Posterior vena cava (tissue), 2 donors: ENCODE measurements at places on chromosomes 16 and 17.

DNA sequence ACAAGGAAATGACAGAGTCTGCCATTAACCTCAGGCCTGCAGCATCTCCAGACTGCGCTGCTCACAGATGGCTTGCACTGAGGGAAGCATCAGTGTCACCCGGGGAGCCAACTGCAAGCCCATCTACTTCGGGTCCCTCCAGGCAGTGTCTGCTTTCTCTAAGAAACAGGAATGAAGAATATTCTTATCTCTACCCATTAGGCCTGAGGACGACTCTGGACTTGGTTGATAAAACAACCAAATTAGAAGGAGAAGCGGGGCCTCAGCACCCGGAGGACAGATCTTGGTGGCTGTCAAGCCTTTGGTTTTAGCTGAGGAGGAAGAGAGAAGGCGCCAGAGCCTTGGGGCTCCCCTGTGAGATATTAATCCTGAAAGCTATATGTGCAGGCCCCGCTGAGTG, 19.5 kb upstream of the MGAT5B start:
- no peak for DNase-seq

DNA sequence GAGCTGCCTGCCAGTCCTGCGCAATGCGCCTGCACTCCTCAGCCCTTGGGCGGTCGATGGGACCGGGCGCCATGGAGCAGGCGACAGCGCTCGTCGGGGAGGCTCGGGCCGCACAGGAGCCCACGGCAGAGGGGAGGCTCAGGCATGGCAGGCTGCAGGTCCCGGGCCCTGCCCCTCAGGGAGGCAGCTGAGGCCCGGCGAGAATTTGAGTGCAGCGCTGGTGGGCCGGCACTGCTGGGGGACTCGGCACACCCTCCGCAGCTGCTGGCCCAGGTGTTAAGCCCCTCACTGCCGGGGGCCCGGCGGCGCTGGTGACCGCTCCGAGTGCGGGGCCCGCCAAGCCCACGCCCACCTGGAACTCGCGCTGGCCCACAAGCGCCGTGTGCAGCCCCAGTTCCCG, 13.6 kb upstream of the FADS6 start:
- DNase-seq: no peak

GRCh38 chr16:23826528-23827045, 9.2 kb upstream of the PRKCB start:
- no peak for DNase-seq

- no peak for DNase-seq
These were observed 35.1 kb upstream of the ABCC3 start for GRCh38 chr17:50599606-50600005.

- DNase-seq: no peak
These were observed 17.7 kb downstream of the KDM8 start for GRCh38 chr16:27220991-27221390.

DNA sequence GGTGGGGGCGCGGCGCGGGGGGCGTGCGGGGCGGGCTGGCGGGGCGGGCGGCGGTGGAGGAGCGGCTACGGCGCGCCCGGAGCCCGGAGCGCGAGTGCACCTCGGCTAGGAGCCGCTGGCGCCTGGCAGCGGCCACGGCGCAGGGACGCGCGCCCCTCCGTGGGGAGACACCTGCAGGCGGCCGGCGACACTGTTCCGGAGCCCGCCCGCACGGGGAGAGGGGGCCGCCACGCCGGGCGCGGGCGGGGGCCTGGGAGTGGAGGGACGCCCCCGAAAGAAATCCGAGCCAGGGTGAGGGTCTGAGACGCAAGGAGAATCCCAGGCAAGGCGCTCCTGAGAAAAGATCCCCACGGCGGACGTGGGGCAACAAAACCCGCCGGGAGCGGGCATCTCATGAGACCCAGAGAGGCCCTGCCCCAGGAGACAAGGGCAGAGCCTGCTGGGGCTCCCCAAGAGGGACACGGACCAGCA, at the start of gene GSG1L:
Gene GSG1L (minus strand): TSS at position 124 of the 471 bp plus-strand sequence. CDS start 290 bp downstream, outside the sequence.
- no peak for DNase-seq

GRCh38 chr17:66056148-66056547, 135.8 kb downstream of the CEP112 start:
- DNase-seq: no peak

DNA sequence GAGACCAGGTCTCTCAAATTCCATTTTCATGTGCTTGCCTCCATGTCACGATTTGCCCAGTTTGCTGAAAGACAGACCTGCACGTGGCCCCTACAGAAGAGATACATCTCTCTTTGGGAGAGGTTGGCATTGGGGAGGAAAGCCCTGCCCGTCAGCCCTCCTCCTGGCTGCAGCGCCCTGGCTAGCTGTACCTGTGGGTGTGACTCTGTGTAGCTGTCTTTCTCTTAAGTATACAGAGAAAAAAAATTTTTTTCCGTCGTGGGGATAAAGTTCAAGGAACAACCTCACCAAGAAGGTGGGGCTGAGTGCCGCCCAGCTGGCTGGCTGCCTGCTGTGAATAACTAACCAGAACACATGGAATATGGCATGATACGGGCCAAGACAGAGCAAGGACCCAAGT, 26.5 kb downstream of the TMEM98 start:
- no peak for DNase-seq

GRCh38 chr16:57260294-57260929, 15.4 kb downstream of the ARL2BP start:
- DNase-seq: peak; percentile 68

DNA sequence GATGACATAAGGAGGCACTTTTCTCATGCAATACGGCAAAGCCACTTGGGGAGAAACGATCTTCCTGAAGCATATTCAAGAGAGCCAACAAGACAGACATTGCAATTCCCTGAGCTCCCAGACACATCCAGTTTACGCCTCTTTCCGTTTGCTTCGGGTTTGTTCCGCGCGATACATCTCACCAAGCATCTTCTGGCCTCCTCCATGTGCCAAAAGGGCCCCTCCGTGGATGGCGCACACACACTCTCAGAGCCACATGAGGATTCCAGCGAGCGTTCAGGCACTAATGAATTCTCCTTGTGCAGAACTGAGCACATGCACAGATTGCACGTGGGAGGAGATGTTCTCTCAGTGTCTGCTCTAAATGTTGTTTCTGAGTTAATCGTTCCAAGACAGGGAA, 146.7 kb upstream of the SHISA6 start:
- no peak for DNase-seq

DNA sequence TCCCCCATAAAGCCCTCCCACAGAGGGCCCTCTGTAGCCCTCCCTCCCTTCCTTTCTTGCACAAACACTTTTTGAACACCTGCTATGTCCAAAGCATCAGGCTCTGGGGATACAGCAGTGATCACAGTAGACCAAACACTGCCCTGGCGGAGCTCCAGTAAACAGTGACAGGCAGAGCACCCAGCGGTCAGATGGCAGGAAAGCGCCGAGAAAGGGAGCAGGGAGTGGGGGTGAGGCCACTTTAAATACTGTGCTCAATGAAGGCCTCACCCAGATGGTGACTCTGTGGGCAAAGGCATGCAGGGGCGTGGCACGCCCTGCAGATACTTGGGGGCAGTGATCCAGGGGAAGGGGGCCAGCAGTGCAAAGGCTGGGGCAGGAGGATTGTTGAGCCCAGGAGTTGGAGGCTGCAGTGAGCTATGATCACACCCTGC, 7.6 kb downstream of the PRR29 start:
- peak; percentile 69 for DNase-seq

- DNase-seq: no peak
These were observed 49.6 kb upstream of the IRF8 start for GRCh38 chr16:85849388-85849787.

GRCh38 chr17:42908872-42909700, 8.5 kb downstream of the G6PC1 start:
- DNase-seq: no peak

GRCh38 chr16:951660-952301, 19.0 kb downstream of the LMF1 start:
- DNase-seq: no peak

- no peak for DNase-seq
These were observed 304.3 kb upstream of the SALL1 start for GRCh38 chr16:51455398-51455797.

DNA sequence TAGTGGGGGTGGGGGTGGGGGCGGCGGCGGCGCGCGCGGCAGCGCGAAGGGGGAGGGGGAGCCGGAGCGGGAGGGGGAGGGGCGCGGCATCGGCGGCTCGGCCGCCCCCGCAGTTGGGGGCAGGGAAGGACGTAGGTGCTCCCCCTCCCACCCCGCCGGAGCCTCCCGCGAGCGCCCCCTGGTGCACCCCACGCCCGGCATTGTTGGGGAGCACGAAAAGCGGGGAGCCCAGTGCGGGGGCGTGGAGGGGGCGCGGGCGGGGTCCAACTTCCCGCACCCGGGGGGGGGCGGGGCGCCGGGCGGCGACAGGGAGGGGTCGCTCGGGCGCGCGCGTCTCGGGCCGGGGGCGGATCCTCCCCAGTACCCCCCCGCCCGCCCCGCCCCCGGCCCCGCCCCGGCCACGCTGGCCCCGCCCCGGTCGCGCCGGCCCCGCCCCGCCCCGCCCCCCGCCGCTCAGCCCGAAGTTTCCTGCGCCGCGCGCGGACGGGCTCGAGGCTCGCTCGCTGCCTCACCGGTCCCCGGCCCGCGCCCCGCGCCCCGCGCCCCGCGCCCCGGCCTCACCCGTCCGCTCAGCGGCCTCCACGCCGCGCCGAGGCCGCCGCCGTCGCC, at the start of gene CACNA1H:
Gene CACNA1H (plus strand): TSS at position 456 of the 609 bp plus-strand sequence. CDS start 632 bp downstream, outside the sequence.
- DNase-seq: no peak

GRCh38 chr16:79419148-79419547, 181.4 kb downstream of the MAF start:
- no peak for DNase-seq

- no peak for DNase-seq
These were observed 4.7 kb downstream of the CDC42EP4 start for GRCh38 chr17:73307130-73307529.

DNA sequence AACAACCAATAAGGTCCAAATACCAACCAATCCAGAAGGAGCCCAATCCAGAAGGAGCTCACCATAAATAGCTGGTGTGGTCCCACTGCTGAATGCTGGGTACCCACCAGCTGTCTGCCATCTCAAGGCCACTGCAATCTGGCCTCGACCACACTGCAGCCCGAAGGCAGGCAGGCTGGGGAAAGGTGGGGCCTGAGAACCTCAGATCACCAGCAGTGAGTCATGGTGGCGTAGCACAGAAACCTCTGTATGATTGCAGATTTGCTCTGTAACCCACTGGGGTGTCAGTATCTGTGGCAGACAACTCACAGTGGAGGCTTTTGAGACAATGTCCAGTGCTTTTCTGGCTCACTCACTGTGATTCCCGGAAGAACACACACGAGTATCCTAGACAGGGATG, 14.7 kb upstream of the CMTR2 start:
- no peak for DNase-seq
